A172 (cell line): ENCODE measurements at places on chromosomes 12 and 14. TPM values are rescaled to one million over a fixed set of nuclear protein-coding genes. Genes with fewer than 3 reads are reported as not detected.

- no peak for DNase-seq
These were observed 104.5 kb upstream of the EGLN3 start for GRCh38 chr14:34055157-34055950.

DNA sequence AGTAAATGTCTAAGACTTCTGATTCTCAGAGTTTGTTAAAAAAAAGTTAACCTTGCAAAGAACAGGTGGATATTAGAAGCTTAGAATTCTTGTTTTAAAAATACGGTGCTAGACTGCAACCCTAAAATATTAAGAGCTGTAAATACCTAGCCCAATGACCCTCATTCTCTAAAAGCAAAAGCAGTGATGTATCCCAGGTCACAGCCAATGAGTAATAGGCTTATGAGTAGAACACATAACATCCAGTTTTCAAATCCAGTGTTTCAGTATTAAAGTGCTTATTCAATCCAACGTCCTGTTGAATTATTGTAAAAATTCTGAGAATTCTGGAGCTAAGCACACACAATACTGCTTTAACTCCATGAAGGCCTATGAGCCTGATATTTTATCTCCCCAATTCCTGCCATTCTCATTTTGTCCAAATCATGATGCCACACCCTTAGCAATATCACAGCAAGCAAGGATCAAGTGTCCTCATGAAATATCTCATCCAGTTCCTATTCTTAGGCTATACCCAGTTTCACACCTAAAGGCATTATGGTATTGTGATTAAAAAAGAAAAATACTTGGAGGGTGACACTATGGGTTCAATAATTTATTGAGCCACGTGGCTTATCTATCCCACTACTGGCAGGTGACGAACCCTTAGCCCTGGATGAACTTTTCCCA, 15.3 kb upstream of the ARID4A start:
- no peak for DNase-seq

DNA sequence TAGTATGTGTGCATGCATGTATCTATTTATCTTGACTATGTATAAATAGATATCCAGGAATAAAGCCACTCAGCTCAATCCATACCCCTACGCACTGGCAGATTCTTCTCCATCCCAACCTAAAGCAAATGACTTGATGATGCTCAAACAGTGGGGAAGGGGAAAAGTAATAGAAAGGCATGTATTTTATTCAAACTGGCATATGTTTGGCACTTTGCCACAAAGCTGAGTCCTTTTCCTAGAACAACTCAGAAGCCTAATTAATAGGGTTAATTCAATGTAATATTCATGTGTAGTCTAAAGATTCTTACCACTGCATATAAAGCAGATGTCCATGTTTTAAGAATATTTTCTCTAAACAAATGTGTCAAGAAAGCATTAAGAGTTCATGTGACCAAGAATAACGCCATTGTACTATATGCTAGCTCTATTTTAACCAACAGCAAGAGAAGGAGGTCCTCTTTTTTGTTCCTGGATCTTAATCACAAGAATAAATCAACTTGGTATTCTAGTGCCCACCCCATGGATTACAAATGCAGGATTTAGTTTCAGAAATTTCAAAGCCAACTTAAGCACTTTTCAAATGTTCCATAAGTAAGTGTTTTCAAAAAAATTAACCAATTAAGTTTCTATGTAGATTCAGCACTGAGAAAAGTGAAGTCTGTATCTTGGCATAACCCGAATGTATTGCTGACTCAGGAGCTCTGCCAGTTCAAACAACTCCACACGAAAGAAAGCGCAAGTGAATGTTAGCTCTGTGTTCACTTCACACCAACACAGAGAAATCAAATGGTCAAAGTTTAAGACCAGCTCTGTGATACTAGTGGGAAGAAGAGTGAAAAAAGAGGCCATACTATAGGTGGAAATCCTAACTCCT, 233.6 kb downstream of the MED13L start:
- DNase-seq = no peak

- DNase-seq = no peak
These were observed 69.7 kb downstream of the C12orf75 start for GRCh38 chr12:105400227-105400626.

DNA sequence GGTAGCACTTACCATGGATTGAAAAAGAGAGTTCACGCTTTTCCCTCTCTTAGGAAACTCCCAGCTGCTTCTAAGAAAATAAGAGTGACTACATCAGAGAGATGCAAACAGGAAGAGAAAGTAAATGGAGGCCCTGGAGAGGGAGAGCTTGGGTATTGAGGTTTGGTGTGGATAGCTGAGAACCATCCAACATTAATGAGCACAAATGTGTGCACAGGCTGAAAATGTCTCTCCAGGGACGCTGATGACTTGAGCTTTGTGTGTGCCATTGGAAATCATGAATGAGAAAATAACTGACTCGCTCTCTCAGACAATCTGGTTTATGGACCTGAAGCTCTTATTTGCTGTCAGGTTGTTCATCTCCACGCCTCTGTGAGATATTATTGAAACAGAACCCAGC, 318.8 kb downstream of the NRXN3 start:
- no peak for DNase-seq

- DNase-seq = peak; percentile 1
These were observed 513.0 kb downstream of the TMEM121 start for GRCh38 chr14:106039400-106039799.

- DNase-seq = peak; percentile 6
These were observed 878.1 kb downstream of the C12orf50 start for GRCh38 chr12:87150969-87151662.

DNA sequence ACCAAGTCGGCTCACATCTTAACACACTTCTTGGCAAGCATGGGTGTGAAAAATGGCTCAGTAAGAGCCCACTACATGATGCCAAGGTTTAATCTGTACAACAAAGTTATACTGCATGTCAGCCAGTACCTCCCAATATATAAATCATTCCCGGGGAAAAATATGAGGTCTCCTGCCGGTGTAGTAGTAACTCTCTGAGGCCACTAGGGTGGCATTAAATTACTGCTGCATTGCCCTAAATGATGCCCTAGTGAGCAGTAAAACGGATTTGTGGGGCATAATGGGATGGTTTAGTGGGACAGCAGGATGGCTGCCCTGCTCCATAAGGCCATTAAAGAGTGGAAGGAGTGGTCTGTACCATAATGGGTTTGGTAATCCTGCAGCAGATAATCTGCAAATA, 267.7 kb downstream of the MED13L start:
- no peak for DNase-seq

DNA sequence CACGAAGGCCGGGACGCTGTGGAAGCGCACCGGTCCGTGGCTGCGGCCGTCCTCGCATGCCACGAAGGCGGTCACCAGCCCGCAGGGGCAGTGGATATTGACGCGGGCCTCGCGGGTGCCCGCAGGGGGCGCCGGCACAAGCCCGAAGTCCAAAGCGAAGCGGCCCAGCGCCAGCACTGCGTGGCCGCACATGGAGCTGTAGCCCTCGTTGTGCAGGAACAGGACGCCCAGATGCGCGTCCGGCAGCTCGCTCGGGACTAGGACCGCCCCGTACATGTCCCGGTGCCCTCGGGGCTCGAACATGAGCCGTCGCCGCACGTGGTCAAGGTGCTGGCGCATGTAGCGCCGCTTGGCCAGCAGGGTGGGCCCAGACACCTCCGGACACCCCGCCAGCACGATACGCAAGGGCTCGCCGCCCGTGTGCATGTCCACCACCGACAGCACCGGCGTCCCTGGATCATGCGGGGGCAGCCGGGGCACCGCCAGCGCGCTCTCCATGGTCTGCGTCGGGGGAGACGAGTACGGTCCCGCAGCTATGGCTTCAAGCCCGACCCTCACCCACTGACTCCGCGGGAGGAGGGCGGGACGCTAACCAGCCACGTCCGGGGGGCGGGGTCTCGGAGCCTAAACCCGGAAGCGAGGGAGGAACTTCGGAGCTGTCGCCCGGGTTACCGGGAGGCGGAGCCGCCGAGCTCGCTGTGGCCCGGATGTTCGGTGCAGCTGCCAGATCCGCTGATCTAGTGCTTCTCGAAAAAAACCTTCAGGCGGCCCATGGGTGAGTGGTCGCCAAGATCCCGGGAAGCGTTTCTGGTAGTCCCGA, at the start of the genes JKAMP and L3HYPDH:
Gene JKAMP, plus strand, starts transcription at position 699 of the 820 bp plus-strand sequence. Its CDS starts 73 bp downstream, at position 772.
Gene L3HYPDH, minus strand, starts transcription at position 590 of the 820 bp plus-strand sequence. Its CDS starts 92 bp downstream, at position 498.
- DNase-seq = peak; percentile 78

GRCh38 chr14:74176400-74176793, 62.9 kb upstream of the VSX2 start:
- DNase-seq = no peak

DNA sequence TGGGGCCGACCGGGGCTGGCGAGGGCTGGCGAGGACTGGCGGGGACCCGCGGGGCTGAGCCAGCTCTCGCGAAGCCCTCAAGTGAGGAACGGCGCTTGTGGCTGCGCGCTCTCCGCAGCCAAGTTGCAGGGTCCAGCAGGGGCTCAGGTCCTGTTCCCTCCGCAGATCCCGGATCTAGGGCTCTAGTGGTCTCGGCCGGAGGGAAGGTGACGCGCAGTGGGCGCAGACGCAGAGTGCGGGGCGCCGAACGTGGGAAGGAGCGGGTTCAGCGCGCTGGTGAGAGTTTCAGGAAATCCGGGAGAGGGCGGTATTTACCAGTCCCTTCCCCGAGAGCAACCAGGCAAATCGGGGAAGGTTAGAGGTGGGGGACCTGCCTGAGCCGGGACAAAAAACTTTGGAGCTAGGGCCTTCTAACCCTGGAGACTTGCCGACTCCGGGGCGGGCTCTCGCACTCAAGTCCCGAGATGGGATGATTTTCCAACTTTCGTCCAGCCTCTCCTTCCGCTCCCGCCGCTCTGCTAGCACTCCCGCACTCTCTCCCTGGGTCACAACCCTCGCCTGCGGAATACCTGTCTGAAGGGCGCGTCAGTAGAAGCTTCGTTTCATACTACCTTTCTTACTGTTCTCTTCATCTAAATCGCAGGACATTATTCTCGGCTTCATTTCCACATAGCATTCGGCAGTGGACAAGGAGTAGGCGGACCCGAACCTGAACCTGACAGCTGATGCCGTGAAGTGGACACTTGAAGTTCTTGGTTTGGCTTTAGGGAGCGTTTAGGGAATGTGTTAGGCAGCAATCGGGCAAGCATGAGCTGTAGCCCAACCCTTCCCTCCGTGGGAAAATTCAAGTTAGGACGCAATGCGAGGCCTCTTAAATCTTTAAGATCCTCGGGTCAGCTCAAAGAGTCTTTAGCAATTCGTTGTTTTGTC, 13.6 kb upstream of the PAX9 start:
- no peak for DNase-seq

DNA sequence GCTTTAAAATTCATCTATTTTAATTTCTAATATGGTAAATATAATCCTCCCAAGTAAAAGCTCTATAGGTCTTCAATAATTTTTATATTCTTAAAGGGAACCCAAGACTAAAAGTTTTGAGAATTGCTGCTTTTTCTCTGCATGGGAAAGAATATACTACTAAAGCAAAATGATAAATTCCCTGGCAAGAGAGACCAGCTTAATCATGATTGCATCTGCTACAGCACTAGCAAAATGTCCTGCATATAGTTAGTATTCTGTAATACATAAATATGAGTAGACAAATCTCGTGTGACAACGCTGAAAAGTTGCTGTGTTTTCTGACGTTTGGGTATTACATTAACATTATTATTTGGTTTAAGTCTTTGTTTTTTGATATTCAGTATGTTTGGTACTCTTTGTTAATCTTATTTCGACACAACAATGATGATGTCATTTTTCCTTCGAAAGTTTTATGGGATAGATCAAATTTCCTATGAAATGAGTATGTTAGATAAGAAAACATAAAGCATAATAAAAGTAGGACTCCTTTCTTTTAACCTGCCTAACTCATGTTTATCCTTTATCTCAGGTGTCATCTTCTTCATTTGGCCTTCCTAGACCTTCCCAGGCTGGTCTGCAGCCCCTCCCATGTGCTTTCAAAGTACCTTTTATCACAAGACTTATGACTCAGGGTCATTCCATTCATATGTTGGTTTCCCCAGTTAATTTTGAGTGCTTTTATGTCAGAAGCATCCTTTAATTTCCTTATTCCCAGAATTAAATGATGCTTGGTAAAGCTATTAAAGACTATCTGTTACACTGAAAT, 321.9 kb downstream of the RAD51B start:
- peak; percentile 69 for DNase-seq

GRCh38 chr12:12723681-12724420, 6.7 kb downstream of the CDKN1B start:
- DNase-seq = no peak

GRCh38 chr12:124543052-124543589, 24.3 kb downstream of the NCOR2 start:
- DNase-seq = no peak

DNA sequence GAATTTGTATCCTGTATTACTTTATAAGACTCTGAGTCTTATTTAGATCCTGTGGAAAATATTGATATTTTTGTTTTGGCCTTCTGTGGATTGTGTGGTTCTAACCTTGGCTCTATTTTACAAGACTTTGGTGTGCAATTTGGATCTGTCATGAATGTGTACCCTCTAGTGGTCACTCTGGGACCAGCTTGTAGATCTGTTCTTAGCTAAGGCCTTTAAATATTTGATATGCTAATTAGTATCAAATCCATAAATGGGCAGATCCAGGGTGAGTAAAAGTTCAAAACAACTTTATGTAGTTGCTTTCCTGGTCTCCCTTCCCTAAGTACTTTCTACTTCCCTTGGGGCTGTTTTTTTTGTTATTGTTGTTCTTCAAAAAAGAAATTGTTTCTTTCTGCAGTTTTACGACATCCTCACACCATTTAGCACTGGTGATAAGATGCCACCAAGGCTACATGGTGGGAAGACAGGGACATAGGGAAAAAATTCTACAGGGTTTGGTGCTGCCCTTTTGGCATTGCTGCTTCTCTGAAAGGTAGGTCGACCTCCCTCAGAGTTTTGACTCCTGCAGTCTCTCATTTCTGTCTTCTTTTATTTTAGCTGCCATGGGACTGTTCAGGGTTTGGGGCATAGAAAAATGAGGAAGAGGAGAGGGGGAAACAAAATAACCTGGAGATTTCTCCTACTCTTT, 238.5 kb downstream of the GPHN start:
- DNase-seq = peak; percentile 8

DNA sequence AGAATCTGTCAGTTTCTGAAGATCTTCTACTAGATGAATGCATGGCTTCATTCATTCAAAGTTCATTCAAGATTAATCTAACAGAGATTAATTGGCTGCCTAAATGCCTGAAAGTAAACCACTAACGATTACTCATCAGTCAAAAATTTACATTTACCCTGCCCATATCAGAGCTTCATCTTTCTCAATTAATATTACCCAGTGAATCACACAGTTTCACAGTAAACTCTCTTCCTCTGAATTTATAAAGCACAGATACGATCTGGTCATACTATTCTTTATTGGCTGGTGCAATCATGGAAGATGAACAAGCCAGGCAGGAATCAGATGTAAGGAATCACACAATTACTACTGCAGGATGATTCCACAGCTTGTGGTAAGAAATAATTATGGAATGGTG, 377.7 kb downstream of the SLC16A7 start:
- peak; percentile 86 for DNase-seq

DNA sequence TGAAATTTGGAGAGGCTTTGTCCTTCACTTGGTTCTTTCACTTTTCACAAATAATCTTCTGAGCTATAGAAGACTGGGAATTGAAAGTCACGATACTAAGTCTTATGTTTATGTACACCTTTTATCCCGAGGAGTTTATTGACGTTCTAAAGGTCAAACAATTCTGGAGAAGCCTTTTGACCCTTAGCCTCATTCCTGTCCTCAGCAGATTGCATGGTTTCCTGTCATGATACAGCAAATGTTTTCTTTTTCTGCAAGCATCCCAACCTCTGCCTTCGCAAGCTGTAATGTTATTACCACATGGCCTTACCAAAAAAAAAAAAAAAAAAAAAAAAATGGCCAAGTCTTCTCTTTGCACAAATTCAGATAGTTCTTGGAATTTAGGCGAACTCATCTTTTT, 411.7 kb upstream of the FLRT2 start:
- no peak for DNase-seq

TSPAN19 gene
- not detected in 2 replicates for total RNA-seq

PLCZ1 gene
- 0.07 TPM in 1 of 2 replicates, not detected in the other for total RNA-seq

MDM1 gene
- 15.2 and 23.0 TPM in 2 replicates for total RNA-seq

IL23A gene
- 1.8 TPM in 1 of 2 replicates, not detected in the other for total RNA-seq

NCOR2 gene
- total RNA-seq = 32.9 and 33.3 TPM in 2 replicates

AICDA gene
- total RNA-seq = not detected in 2 replicates

NID2 gene
- total RNA-seq = not detected in 2 replicates
